Fibroblast of skin of left quadriceps (primary cell): ENCODE measurements at places on chromosomes 7 and 10.

GRCh38 chr7:45967591-45968157 is 46.6 kb upstream of the IGFBP3 start:
- DNase-seq: no peak

DNA sequence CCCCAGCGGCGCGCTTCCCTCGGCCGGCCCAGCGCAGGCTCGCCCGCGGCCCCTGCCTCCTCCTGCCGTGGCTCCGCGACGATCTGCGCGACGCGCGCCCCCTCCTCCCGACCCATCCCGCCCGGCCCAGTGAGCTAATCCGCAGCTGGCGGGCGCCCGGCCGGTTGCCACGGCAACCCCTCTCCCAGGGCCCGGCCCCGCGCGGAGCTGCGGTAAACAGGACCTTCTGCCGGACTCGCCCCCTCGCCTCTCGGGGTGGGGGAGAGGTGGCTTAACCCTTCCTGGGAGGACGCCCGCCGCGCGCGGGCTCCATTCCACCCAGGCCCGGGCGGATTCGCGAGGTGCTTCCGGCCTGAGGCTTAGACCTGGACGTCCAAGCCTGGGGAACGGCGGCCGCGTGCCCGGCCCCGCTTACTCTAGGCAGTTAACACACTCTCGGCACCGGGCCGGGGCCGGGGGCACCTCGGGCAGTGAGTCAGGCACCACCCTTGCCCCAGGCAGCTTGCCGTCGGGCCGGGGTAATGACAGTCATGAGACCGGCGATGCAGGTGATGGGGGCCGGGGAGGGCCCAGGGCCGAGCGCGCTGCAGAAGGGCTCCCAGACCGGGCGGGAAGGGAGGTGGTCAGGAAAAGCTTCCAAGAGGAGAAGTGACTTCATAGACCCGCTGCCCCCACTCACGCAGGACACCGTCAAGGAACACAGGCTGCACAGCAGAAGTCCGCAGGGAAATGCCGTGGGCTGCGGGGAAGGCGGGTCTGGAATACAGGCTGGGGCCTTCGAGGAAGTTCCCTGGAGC is at the start of gene DENND2A:
Gene DENND2A, minus strand, starts transcription at position 87 of the 797 bp plus-strand sequence. CDS start 38,416 bp downstream, outside the sequence.
- DNase-seq: no peak

DNA sequence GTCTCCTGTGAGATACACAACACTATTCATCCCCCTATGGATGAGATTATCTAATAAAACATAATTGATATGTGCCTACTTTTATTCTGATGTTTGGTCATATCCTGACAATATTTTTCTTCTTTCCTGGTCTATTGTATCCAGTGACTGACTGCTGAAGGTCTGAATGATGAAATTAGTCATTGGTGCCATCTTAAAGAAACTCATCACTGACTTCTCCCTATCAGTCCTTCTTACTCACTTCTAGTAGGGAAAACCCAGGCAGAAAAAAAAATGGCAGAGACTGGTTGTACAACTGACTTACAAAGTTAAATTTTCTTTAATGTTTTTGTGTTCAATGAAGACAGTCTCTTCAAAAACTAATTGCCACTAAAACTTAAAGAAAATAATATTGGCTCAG is 377.4 kb downstream of the HTR7 start:
- no peak for DNase-seq

DNA sequence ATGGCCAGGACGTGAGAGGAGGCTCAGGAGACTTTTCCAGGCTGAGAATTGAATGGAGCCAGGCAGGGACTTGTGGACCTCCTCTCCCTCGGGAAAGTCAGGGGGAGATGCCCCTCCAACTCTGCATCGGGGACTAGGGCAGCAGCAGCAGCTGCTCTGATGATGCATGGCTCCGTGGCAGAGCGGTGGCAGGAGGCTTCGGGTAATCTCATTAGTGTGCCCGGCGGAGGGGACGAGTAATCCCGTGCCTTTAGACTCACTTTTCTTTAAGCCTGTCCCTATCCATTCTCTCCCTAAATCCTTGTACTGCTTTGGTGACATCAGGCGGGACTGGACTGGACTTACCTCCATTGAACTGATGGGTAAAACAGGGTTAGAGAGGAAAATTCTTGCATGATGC is 75.1 kb downstream of the ZMIZ1 start:
- no peak for DNase-seq

DNA sequence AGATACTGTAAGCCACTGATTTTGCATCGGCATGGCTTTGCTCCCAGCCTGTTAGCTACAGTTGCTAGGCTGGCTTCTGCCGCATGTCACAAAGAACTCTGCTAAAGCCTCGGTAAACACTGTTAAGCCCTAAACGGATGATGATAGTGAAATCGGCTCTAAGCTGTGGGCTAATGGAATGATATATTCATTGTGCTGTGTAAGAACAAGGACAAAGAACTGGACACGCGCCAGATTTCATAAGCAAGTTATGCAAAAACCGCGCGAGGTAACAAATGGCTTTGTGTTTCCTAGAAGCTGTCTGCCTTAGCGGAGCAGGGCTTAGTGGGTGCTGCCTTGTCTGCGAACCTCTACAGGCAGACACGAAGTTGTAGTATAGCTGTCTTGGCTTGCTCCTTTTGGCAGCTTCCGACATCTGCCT is 331.3 kb upstream of the COBL start:
- no peak for DNase-seq

GRCh38 chr7:29208410-29209250 is 14.1 kb downstream of the CHN2 start:
- DNase-seq: no peak

- DNase-seq: no peak
These were observed 22.1 kb upstream of the STEAP4 start for GRCh38 chr7:88328787-88329186.

DNA sequence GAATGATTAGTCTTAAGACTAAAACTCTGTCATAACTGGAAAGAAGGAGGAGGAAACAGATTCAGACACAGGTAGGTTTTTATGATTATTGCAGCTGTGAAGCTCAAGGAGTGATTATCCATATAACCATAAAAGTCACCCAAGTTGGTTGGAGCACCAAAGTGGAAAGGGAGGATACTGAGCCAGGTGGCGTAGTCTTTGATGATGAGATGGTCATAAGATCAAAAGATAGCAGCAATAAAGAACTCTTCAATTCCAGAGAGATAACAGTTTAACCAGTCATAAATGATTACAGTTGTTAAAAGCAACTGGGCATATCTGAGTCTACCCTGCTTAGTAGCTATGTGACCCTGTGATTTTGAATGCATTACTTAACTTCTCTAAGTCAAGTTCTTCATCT is 8.4 kb downstream of the ABCB1 start:
- no peak for DNase-seq

- no peak for DNase-seq
These were observed 41.6 kb downstream of the BICC1 start for GRCh38 chr10:58554316-58554715.

- no peak for DNase-seq
These were observed 2.1 kb downstream of the AFAP1L2 start for GRCh38 chr10:114402233-114402632.

- no peak for DNase-seq
These were observed 66.1 kb downstream of the THNSL1 start for GRCh38 chr10:25082276-25083204.

- DNase-seq: no peak
These were observed 67.5 kb upstream of the MDFIC start for GRCh38 chr7:114854369-114854768.

- peak; percentile 24 for DNase-seq
These were observed 448.1 kb upstream of the PODXL start for GRCh38 chr7:132004529-132004928.

- no peak for DNase-seq
These were observed 354.7 kb upstream of the GALNT17 start for GRCh38 chr7:70777251-70777650.

GRCh38 chr7:39659356-39660013 is 36.1 kb downstream of the RALA start:
- DNase-seq: no peak

DNA sequence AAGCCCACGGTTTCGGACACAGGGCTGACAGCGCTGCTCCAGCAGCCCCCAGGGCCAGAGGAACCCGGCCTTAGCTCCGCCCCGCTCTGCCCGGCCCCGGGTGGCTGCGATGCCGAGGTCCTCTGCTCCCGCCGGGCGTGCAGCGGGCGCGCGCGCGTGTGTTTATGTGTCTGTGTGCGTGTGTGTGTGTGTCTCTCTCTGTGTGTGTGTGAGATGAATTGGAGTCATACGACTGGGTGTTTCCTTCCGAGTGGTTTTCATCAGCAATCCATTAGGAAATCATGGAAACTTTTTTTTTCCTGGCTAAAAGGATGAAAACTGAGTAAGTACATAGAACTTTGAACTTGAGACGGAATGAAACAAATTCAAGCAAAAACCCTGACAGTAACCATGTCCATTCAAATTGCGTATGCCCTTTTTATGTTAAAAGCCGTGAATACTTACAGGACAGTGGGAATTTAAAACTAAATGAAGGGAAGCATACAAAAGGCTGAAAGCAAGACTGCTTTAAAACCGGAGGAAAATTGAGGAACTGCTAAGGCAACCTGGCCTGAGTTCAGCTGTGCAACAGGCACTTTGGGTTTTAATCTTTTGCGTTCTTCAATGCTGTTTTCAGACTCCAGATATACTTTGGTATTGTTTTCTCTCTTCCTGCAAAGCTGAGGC is at the start of gene CPED1:
Gene CPED1, plus strand, starts transcription at position 121 of the 666 bp plus-strand sequence. CDS start 911 bp downstream, outside the sequence.
- DNase-seq: peak; percentile 44
